ENCODE measurements at places on chromosomes 3 and 15.

- DNase-seq, result no peak
Measured at GRCh38 chr3:186171521-186171920, 62.6 kb upstream of the ETV5 start.

DNA sequence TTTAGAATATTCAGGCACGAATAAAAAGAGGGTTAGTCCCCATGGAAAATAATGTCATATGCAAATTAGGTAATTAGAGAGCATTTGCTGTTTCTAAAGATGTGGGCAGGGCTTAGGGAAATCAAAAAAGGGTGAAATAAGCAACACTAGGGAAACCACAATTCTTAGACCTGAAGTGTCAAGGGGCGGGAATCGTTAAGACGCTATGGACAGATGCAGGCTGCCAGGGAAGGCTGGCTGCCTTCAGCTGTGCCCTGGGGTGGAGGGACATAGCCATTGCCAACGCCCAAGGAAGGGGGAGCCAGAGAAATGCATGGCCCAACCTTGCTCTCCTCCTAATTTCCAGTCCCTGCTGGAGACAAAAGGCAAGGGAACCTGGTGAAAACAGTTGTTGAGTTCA, 141.7 kb upstream of the PROK2 start:
- no peak for DNase-seq

DNA sequence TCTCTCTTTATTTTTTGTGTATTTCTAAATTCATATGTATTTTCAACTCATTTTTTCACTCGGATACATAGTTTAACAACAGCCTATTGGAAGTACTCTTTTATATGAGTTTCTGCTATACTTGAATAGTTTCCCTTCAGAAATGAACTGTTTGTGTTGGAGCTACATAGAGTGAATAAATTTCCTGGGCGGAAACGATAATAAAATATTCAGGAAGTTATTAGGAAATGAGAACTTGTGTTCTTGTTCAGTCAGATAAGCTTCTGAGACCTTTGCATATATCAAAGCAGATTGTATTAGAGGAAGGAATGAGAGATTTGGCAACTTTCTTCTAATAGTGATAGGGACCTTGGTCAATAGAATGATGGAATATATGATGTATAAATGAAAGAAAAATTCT, 27.3 kb downstream of the NEO1 start:
- DNase-seq, result no peak

DNA sequence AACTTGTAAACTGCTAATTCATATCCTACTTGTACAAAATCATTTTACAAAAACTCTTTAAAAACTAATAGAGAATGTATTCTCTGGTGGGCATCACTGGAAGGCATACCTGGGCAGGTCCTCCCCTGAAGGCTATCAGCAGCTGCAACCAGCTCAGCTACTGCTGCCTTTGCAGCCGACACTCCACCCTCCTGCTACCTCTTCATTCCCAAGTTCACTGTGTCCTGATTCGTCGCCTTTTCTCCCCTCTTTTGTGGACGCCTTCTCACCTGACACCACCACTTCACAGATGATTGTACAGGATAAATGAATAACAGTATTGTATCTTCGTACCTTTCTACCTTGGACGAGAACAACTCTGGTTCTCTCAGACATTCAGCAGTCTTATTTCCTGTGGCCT, 28.9 kb downstream of the B4GALT4 start:
- DNase-seq, result no peak

- DNase-seq, result no peak
Measured at GRCh38 chr3:129655291-129655700, 48.8 kb upstream of the PLXND1 start.

DNA sequence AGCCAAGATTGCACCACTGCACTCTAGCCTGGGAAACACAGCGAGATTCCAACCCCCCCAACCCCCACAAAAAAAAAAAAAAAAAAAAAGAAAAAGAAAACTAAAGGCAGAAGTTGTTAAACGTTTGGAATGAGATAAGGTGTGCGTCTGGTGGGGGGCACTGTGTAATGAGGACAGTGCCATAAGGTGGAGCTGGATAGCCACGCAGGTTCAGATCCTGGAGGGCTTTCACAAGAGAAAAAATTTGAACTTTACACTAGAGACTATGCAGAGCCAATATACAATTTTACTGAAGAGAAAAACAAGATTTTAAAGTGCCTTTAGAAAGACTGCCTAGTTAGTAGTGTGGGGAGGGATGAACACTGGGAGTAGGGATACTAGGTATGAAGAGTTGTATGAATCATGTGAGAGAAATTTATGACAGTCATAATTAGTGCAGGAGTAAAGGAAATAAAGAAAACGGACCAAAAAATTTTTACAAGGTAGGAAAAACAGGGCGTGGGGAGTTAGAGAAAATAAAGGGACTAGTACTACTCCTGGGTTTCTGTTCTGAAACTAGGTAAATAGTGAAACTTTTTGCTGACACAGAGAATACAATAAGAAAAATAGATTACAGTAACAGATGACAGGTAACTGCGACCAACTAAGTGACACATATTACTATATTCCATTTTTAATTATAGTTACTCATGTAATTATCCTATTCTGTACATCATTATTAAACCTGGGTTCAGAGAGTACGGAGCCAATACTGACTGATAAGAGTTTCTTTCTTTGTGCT, 108.1 kb downstream of the PEAK1 start:
- no peak for DNase-seq

GRCh38 chr15:44810237-44810636, 73.9 kb downstream of the TRIM69 start:
- no peak for DNase-seq

GRCh38 chr3:14857506-14857905, 38.7 kb downstream of the FGD5 start:
- no peak for DNase-seq

- peak; percentile 6 for DNase-seq
Measured at GRCh38 chr3:27228805-27229204, 140.4 kb downstream of the NEK10 start.

DNA sequence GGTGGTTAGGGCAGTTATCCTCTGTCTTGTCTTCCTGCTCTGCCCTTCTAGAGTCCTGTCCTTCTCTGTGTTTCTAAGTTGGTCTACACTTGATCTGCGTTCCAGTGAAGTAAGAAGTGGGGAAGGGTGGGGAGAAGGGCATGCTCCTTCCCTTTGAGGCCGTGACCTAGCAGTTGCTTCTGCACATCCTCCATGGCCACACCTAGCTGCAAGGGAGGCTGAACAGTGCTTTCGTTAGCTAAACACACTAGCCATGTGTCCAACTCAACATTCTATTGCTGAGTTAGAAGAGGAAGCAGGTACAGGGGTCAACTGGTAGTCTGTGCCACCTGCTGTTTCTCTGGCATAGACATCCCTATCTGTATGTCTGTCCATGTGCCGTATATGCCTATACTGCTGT, 94.5 kb downstream of the LARS2 start:
- no peak for DNase-seq

DNA sequence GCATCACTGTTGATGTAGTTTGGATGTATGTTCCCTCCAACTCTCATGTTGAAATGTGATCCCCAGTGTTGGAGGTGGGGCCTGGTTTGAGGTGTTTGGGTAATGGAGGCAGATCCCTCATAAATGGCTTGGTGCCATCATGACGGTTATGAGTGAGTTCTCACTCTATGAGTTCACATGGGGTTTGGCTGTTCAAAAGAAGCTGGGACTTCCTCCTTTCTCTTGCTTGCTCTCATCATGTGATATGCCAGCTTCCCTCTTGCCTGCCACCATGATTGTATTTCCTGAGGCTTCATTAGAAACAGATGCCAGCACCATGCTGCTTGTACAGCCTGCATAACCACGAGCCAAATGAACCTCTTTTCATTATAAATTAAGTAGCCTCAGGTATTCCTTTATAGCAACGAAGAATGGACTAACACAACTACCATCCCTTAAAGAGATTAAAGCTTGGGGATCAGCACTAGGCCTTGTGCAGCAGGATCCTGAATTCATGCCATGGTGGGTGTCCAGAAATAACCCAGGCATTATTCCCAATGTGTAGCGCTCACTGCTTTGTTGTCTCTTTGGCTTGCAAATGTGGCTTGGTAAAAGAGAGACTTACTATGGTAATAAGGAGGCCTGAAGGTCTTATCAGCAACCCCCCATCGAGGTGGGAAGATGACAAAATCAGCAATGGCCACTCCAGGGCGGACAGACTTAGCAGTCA, 41.9 kb downstream of the NDUFB4 start:
- DNase-seq, result peak; percentile 49

DNA sequence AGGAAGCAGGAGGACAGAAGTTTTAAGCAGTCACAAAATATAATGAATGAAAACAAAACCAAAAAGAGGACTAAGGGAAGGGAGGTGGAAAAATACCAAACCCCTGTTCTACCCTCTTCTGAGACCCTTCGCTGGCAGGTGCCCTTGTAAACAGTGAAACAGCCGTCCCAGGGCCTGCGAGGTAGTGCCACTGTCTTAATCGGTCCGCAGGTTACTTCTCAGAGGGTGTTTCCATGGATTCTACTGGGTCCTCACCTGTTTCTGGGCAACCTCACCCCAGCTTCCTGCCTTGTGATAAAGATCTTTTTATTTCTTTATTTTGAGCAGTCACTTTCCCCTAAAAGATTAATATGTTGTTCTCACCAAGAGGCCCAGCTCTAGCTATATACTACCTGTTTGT, 65.3 kb downstream of the SLC30A4 start:
- no peak for DNase-seq

DNA sequence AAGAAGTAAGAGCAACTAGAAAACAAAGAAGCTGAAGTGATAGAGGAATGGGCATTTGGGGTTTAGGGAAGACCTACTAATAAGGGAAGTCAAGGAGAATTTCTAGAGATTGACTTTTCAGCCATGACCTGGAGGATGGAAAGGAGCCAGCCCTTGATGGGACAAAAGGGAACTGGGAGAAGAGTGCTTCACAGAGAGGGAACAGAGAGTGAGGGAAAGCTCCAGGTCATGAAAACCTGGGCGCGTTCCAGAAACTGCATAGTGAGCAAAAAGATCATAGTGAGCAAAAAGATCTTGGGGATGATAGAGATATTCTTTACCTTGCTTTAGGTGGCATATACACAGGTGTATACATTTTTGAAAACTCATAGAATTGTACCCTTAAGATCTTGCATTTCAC, 143.1 kb upstream of the NUDT16 start:
- DNase-seq, result no peak

- no peak for DNase-seq
Measured at GRCh38 chr15:80871858-80872257, 92.7 kb downstream of the CEMIP start.

GRCh38 chr3:100339786-100340185, 5.2 kb downstream of the NIT2 start:
- DNase-seq, result no peak

DNA sequence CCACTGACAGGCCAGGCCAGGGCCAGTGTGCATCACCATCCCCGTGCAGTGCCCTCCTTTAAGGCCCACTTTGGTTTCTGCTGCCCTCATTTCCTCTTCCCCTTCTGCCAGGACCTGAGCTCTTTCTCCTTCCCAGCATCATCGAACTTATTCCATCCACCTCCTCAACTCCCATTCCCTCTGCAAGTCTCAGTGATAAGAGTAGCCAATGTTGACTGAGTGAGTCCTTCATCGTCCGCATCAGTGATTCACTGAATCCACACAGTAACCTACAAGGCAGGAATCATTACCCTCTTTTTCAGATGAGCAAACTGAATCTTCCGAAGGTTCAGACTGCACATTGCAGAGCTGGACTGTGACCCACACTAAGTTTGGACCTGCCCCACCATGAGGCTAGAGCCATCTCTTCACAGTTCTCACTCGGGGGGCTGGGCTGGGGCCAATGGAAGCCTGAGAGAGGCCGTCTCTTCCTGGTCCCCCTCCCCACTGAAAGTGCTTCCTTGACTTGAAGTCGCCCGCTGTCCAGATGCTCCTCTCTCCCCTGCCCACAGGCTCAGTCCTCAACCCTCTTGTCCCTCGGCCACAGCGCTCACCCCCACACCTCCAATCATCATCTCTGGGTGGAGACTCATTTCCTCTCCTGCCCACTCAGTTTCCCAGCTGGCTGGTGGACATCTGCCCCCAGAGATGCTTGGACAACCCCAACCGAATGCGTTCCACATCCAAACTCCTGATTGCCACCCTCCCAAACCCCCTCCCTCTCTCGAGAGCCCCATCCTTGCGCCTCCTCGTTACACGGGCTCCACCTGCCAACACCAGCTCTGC, 15.2 kb upstream of the ANPEP start:
- no peak for DNase-seq

DNA sequence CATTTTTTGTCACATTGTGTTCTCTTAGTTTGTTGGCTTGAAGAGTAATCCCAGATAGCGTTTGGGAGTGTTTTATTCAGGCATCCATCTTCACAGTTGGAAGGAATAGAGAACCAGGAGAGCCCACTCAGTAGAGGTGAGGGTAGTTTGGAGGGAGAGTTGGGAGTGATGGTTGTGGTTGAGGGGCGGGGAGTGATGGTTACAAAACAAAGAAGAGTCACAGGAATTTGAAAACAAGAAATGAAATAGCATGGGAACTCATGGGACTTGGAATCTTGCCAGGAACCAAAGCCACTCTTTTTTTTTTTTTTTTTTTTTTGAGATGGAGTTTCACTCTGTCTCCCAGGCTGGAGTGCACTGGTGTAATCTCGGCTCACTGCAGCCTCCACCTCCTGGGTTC, 36.3 kb downstream of the DUT start:
- DNase-seq, result no peak

DNA sequence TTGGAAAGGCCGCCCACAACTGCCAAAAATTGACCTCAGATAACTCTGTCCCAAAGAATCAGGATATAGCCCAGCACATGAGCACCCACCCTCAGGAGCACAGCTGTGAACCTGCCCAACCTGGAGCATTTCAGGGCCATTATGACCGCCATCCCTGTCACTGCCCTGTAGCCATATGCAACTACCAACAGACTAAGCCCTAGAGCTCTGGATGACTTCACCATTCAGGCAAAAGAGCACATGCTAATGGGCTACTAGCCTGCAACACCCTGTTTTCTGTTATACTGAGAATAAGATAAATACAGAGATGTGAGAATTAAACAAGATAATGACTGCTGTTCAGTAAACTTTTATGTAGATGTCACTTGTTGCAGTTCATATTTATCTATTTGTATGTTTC, 45.0 kb downstream of the TXNRD3 start:
- no peak for DNase-seq

DNA sequence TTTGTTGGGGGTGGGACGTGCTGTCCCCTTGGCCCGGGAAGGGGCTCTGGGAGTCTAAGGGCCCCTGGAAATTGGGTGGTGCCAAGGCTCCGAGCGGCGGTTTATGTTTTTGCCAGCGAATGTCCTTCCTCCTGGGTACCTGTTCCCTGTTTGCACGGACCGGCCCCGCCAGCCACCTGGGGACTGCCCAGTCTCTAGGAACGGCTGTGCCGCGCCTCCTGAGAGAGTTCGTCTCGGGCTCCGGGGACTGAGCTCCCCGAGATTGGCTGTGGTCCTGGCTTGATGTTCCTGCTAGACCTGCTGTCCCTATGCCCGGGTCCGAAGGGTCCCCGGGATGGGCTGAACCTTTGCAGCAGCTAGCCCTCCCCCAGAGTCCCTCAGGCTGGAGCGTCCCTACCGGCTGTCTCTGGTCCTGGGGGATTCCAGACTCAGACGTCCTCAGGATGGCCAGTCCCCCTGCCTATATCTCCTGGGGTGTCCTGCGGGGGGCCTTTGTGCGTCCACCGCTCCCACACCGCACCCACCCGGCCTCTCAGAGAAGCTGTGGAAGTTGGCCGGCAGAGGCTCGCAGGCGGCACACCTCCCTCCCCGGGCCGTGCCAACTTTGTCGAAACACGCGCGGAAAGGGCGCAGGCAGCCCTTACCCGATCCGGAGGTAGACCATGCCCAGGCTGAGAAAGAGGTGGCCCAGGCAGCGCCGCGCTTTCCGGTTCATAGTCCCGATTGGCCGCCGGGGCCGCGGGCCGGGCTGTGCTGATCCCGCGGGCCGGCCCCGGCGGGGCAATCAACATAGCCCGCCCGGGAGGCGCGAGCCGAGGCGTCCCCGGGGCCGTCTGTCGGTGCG, 547 bp downstream of the WNT7A start:
- no peak for DNase-seq

- no peak for DNase-seq
Measured at GRCh38 chr3:141071681-141072260, 20.6 kb downstream of the SPSB4 start.

Measured in HFF-Myc (cell line).